LHCN-M2 (cell line): ENCODE measurements at places on chromosomes 2 and 18.

GRCh38 chr18:30652387-30652786, 390.2 kb downstream of the DSC3 start:
- no peak for DNase-seq

DNA sequence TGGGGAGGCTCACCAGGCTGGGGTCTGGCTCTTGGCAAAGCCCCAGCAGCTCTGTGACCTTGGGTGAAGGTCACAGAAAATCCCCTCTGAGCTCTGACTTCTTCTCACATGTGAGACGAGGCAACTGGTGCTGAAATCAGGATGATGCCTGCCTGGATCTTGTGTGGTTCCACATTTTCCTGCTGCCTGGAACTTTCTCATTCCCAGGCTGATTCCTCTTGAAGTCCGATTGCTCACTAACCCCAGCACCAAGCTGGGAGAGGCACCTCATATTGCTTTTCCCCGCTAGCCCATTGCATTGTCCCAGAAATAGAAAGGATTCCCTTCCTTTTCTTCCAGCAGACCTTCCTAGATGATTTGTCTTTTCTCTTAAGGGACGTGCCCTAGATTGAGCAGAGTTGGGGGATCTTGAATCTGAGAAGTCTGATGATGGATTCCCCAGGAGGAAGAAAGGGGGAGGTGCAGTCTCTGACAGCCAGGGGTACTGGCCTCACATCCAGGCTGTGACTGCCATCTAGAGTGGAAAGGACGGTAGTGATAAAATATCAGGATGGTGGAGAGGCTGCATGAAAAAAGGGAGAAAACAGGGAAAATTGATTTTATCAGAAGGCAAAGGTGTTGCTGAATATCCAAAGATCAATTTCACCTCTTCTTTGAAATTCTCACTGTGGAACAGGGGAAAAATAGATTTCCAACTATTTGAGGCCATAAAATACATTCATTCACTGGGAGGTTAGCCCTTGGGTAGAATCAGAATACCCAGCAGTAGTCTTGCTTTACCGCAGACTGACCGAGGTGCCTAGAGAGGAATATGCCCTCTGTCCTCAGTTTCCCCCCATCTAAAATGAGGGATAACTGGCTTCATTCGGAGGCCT, 96.3 kb downstream of the FAM210A start:
- peak; percentile 44 for DNase-seq

GRCh38 chr2:231769170-231770136, 11.6 kb downstream of the PDE6D start:
- no peak for DNase-seq

DNA sequence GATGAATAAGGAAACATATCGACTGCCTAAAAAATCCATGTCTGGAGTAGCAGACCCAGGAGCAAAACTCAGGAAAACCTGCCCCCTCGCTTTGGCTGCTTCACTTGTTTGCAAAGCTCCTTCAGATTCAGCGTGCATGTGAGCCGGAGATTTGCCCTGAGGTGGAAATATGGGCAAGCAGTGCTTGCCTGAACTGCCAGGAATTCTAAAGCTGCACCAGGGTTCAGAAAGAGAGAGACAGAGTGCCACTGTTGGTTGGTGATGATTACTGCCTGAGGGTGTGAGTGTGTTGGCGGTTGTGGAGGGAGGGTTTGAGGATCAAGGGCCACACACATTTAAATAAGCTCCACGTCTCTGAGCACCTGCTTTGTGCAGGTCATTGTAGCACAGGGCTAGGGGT, 139.6 kb upstream of the RGPD4 start:
- DNase-seq: no peak
